Natural killer cell (primary cell): ENCODE measurements at places on chromosomes 2 and 18. TPM values are rescaled to one million over a fixed set of nuclear protein-coding genes. Genes with fewer than 3 reads are reported as not detected.

Gene DYNC2LI1
- 3.2 TPM for total RNA-seq

Gene LRRTM1
- not detected for total RNA-seq

DNA sequence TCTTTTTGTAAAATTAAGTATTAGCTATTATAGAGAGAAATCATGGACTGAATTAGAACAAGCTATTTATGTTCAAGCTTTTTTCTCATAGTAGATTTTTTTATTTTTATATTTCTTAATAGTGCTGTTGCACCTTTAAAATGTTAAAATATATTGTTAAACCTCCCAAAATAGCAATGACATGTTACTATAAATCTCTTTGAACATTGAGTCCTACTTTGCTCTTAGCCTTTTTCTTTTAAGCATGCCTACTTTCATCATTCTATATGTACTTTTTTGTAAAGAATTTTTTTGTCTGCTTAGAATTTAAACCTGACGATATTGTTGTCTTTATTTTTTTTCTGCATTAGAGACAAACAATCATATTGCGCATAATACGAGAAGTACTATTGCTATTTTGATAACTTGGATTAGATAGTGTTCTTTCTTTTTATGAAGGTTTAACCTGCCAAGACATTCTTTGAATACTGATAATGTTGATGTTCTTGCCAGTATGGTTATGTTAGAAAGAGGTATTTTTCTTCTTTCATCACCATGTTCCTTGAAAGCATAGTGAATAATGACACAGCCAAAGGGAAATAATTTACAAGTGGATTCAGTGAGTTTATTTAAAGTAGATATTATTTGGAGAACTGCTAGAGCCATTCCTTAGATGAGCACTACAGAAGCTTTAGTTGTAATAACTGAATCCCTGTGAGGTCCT is 40.6 kb downstream of the PMS1 start:
- DNase-seq = no peak

DNA sequence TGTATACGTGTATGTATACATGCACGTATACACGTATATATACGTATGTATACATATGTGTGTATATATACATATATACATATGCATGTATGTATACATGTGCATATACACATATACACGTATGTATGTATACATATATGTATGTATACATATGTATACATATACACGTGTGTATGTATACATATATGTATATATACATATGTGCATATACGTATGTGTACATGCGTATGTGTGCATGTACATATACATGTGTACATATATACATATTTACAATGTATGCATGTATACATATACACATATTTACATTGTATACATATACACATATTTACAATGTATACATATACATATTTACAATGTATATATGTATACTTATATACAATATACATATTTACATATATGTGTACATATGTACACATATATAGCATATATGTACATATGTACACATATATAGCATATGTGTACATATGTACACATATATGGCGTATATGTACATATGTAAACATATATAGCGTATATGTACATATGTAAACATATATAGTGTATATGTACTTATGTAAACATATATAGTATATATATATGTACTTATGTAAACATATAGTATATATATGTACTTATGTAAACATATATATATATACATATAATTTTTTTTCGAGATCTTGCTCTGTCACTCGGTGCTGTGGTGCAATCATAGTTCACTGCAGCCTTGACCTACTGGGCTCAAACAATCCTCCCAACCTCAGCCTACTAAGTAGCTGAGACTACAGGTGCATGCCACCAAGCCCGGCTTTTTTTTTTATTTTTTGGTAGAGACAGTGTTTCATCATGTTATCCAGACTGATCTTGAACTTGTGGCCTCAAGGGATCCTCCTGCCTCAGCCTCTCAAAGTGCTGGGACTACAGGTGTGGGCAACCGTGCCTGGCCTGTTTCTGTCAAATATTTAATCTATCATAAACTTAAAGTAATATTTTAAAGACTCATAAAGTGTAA is 23.2 kb downstream of the COBLL1 start:
- DNase-seq = no peak

- DNase-seq = no peak
Measured at GRCh38 chr2:132949108-132949507, 279.1 kb upstream of the LYPD1 start.

GRCh38 chr18:11288401-11288800 is 139.0 kb upstream of the PIEZO2 start:
- DNase-seq = no peak

DNA sequence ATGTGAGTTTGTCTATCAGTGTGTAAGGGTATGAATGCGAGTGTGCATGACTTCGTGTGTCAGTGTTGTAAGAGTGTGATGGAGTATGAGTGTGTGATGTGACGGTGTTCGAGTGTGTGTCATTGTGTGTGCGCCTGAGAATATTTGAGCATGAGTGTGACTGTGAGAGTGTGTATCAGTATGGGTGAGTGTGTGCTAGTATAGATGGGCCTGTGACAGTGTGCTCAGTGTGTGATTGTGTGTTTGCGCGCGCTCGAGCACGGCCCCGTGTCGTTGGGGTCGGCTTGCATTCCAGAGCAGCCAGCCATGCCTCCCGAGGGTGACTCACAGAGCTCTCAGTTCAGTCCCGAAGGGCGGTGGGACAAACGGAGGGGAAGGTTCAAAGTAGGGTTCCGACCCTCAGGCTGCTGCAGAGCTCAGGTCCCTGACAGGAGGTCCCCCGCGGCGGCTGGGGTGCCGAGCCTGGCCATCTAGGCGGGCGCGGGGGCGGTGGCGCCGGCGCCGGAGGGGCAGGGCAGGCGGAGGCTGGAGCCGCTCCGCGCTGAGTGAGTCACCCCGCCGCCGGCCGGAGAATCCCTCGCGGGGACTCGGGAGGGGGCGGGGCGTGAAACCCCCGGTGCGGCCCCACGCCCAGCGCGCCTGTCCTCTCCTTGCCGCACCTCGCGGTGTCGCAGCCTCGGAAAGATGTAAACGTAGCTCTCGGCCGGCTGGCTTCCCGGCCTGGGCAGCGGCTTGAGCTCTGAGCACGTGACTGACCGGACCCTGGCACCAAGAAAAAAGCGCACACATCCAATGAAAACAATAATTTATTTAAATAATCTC is 3.8 kb downstream of the DLX2 start:
- DNase-seq = peak; percentile 67
